GM12865 (cell line): ENCODE measurements at places on chromosomes 2 and 18.

DNA sequence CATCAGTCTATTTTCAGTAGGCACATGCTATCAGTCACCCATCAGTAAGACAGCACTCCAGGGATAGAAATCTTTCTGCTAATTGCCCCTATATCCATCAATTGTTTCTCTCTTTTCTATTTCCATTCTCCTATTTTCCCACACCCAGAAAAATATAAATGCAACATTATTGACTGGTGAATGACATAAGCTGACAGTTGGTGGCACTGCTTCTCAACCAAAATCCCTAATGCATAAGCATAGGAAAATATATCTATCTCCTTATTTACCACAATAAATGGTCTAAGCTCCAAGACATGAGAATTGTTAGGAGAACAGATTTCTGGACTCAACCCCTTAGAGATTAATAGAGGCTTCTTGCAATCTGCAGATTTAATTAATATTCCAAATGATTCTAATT, 64.0 kb upstream of the REG3A start:
- DNase-seq: no peak

- no peak for DNase-seq
Measured at GRCh38 chr2:238903141-238903540, 55.3 kb downstream of the TWIST2 start.

DNA sequence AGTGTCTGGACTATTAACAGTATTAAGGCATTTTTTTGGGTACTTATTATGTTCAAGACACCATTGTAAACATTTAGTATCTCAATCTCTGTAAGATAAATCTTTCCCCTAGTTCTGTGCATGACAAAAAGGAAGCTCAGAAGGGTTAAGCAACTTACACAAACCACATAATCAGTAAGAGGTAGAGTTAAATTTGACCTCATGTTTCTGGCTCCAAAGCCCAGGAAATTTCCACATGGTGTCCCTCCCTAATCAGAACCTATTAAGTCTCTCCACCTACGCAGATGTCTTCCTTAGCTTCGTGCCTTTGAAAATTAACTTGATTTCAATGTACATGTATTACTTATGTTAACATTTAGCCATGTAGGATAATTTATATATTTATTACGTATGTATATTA, 2.0 kb downstream of the MFSD6 start:
- DNase-seq: no peak

GRCh38 chr18:32328379-32328778, 138.5 kb downstream of the MEP1B start:
- no peak for DNase-seq

- no peak for DNase-seq
Measured at GRCh38 chr18:47996091-47996541, 65.7 kb upstream of the SMAD2 start.

DNA sequence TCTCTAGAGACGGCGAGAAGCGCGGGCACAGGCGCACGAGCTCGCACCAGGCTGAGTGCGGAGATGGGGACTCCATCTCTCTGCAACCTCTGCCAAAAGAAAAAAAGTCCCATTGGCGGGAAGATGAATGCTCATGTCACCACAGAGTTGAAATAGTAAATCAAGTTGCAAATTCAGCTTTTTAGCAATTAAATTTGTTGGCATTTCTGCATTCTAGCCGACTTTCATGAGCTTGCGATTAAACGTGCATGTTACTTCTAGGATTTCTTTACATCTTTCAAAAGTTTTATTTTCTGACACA, 588 bp downstream of the CHAC2 start:
- DNase-seq: no peak

GRCh38 chr18:14746897-14747296, 1.1 kb upstream of the ANKRD30B start:
- no peak for DNase-seq

- no peak for DNase-seq
Measured at GRCh38 chr2:142880279-142880678, 2.8 kb downstream of the KYNU start.

GRCh38 chr2:123770996-123771720, 253.9 kb upstream of the CNTNAP5 start:
- no peak for DNase-seq

DNA sequence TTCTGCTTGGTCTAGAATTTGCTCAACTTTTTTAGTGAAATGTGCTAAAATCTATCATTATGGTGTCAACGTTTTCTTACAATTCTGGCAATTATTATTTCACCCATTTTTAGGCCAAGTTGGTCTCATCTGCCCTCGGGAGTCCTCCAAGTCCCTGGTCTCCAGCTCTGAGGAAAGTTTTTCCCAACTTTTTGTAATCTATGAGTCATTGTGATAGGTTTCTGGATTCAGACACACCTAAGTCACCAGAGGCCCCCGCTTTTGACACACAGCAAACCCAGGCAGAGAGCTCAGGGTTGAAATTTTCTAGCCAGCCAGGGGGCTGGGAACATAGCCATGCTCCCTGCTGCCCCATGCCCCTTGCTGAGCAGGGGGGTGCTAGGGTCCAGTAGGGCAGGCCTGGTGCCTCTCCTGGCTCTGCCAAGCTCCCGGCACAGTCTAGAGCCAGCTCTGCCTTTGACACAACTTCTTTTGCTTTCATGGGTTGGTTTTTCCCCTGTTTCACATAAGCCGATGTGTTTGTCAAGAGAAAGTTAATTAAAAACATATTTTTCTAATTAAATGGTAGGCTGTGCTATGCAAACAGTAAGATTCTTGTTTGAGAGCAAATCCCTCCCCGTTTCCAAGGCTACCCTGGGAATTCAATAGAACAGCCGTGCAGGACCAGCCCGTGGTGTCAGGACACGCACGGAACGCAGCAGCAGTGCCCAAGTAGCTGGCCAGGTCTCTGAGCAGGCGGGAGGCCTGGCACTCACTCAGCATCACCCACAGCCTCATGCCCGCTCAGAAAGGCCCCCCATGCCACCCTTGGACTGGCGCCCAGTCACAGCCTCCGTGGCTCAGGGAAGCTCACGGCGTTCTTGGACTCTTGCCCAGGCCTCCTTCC, 25.5 kb upstream of the SNED1 start:
- no peak for DNase-seq

DNA sequence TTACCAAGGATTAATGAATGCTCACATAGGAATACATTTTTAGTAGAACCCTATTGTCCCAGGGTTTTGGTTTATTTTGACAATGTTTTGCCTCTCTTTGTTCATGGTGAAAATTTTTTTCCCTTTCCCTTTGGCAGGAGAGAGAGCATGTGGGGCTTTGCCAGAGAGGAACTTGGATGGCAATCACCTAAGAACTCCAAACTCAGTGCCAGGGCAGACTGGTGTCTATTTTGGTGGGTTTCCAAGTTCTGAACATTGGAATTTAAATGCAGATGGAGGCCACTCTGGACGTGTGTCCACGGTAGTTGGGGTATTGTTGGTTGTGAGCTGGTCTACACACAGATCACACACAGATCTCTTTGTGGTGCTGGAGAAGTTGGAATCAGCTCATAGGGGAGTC, 2091.1 kb upstream of the PIK3C3 start:
- DNase-seq: no peak
